HT1080 (cell line): ENCODE measurements at places on chromosomes 5 and 9.
A peak's percentile ranks its signal among the peaks of the same experiment; 100 is the strongest.

GRCh38 chr5:92835712-92836111, 745.3 kb downstream of the NR2F1-AS1 start:
- DNase-seq = no peak

GRCh38 chr5:167230414-167230813, 1061.0 kb upstream of the WWC1 start:
- no peak for DNase-seq

- peak; percentile 96 for DNase-seq
Measured at GRCh38 chr5:57889558-57889957, 406.9 kb upstream of the ACTBL2 start.

DNA sequence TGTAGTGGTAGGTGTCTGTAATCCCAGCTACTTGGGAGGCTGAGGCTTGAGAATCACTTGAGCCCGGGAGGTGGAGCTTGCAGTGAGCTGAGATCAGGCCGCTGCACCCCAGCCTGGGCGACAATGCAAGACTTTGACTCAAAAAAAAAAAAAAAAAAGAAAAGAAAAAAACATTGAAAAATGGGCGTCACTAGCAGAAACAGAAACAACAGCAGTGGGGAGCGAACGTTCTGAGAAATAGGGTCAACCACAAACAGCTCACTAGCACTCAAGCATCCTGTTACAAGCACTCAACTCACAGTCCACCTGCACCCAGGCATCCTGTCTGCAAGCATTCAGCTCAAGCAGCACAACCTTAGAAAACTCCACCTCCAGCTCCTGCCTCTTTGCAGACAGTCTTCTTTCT, 17.2 kb downstream of the TRIM14 start:
- DNase-seq = peak; percentile 23

DNA sequence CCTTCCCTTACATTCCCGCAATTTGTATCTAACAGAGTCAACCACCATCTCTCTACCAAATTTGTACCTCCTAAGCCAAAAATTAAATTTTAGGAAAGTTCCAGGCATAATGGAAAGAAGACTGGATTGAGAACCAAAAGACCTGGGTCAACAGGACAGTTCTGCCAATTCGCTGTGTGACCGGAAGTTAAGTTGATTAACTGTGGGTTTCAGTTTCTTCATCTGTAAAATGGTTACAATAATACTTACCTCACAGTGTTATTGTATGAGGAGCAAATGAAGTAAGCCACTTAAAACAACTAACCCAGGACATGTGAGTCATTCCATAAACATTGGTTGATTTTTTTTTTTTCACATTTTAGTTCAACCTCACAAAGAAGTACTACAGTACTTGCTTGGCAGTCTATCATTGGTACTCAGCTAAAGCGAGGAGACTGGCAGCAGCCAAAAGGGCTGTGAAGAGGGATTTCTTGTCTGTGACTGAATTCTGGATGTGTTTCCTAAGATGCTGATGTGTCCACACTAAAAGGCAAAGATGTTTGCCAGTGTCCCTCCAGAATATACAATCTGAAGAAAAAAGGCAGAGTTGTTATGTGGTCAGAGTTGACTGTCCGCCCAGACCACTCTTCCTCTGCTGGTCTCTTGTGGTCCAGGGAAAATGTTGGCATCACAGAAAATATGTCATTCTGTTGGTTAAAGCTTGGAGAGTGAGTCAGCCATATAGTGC, 198.6 kb downstream of the TLE1 start:
- DNase-seq = peak; percentile 86

GRCh38 chr5:143229896-143230675, 173.4 kb downstream of the NR3C1 start:
- no peak for DNase-seq

GRCh38 chr9:32665101-32665500, 29.6 kb upstream of the TAF1L start:
- DNase-seq = peak; percentile 94

- no peak for DNase-seq
Measured at GRCh38 chr9:69678843-69679538, 6.8 kb upstream of the APBA1 start.

- no peak for DNase-seq
Measured at GRCh38 chr5:968881-969280, 39.7 kb upstream of the NKD2 start.

- DNase-seq = peak; percentile 97
Measured at GRCh38 chr5:5270958-5271785, 131.0 kb downstream of the ADAMTS16 start.

DNA sequence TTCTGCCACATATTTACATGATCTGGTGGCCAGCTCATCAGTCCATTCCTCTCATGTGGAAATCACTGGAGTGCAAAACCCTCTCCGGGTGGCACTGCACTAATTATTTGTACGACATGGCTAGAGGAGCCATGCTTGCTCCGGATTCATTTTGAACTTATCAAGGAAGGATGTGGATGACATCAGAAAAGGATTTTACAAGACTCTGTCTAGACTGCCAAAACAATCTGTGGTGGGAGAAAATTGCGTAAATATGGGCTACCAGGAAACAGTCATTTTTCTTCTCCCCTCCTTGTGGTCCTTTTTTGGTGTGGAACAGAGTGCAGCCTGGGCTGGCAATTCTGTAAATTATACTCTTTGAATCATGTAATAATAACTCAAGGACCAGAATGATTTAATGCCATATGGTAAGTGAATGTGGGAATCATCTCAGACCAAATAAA, 123.4 kb upstream of the IFNE start:
- peak; percentile 74 for DNase-seq

DNA sequence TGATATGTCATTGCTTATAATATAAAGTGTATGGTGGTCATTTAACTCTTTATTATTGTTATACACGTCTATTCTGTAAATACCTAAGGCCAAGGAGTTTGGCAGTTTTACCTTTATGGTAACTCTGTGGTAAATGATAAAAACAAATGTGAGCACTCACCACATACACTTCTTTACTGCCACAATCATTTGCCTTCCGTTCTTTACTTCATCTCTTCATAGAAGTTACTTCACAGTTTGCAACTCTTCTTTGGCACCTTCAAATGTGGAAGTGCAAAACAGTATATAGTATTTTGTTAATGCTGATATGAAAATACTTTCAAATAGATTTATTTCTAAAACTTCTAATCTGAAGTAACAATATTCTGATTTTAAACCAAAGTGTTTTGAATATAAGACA, 4.4 kb upstream of the MEF2C start:
- DNase-seq = no peak

GRCh38 chr5:150642567-150642927, 2.1 kb downstream of the SYNPO start:
- peak; percentile 89 for DNase-seq

DNA sequence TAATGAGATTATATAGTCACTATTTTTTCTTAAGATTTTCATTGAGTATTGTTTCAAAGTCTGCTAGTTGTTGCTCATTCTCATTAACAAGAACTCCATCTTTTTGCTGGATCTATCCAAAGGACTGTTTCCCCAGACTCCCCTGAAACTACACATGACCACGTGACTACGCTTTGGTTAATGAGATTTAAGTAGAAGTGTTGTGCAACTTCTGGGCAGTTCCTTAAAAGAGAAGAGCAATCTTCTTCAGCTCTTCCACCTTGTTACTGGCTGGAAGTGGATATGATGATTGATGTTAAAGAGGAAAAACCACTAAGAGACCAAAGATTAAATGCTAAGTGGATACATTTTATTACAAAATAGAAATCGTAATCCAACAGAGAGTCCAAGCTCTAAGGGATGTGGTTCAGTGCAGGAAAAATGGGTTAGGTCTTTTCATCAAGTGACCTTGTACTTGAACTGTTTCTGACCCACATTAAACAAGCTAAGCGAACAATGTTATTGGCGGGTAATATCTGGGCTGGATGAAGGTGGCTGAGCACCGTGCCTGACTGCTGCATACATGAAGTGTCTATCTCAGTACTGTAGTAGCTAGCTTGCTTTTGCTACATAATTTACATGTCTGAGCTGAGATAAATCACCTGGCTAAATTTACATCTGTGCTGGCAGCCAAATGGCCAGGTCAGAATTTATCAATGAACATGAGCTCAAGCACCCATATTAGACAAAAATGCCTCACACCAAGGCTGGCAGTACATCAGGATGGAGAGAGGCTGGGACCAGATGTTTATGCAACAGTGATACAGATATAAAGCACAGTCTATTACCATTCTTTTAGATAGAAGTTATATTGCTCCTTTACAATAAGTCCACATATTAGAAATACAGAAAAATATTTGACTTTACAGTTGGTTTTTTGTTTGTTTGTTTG, 7.5 kb upstream of the CTNNAL1 start:
- DNase-seq = no peak

DNA sequence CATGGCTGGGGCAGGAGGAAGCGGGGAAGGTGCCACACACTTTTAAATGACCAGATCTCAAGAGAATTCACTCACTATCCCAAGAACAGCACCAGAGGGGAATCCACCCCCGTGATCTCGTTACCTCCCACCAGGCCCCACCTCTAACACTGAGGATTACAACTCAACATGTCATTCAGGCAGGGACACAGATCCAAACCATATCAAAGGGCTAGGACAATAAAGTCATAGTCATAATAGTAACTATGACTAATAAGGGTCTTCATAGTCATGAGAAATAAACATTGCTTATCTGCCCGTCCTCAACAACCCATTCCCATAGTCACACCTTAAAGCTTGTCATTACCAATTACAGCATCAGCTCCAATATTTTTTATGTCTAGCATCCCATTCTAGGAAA, 65.3 kb upstream of the SMC2 start:
- no peak for DNase-seq

DNA sequence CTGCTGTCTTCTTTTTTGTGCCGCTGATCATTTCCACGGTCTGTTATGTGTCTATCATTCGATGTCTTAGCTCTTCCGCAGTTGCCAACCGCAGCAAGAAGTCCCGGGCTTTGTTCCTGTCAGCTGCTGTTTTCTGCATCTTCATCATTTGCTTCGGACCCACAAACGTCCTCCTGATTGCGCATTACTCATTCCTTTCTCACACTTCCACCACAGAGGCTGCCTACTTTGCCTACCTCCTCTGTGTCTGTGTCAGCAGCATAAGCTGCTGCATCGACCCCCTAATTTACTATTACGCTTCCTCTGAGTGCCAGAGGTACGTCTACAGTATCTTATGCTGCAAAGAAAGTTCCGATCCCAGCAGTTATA, 17.1 kb downstream of the F2R start:
- no peak for DNase-seq

DNA sequence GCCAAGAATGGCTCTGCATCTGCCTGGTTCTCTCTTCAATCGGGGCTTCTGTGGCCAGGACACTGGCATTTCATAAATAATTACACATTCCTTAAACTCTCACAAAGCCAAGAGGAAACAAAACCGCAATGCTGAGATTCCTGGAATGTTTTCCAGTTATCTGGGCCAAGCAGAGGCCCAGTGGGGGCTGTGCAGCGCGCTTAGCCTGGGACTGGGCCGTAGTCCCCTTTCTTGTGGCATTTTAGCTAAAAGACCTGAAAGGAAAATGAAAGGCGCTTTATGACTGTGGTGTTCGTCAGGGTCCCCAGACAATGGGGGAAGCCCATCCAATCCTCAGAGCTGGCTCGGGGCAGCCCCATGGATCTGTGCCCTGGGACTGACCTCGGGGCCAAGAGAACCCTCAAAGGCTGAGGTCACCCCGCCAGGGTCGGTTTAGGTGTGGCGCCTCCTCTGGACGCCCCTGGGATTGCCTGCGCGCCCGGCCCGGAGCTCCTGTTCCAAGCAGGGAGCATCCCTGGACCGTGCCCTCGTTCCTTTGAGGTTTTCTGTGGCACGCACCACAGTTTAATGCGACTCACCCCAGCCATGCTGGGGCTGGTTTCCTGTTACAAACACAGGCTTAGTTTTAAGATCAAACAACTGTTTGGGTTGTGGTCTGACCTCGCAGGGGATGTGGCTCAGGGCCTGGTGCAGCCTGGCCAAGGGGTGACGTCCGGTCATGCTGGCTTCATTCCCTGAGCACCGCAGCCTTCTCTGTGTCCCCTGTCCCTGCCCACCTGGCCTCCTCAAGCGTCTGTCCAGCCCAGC, 51.5 kb upstream of the NKD2 start:
- DNase-seq = peak; percentile 86

- DNase-seq = no peak
Measured at GRCh38 chr9:90309809-90310520, 332.7 kb downstream of the DIRAS2 start.

DNA sequence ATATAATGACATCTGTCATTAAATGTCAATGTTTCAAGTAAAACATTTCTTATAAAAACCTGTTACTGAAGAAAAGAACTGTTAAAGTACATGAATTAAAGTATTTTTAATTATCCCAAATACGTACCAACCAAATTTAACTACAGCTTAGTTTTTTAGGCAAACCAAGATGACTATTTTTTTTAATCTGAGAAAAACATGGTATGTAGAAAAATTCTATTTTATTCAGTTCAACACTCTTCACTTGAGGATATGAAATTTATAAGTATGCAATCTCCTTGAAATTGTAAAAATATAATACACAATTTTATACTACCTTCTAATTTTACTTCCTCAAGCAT, 75.3 kb upstream of the IFNE start:
- no peak for DNase-seq

GRCh38 chr9:93464876-93465275, 11.5 kb upstream of the FAM120AOS start:
- DNase-seq = no peak

- no peak for DNase-seq
Measured at GRCh38 chr5:138702166-138703077, 50.8 kb upstream of the CTNNA1 start.

- no peak for DNase-seq
Measured at GRCh38 chr5:179836225-179837019, 15.7 kb downstream of the SQSTM1 start.

GRCh38 chr9:123485216-123485615, 129.2 kb downstream of the CRB2 start:
- DNase-seq = no peak

GRCh38 chr5:27491746-27492439, 453.5 kb upstream of the CDH9 start:
- no peak for DNase-seq

DNA sequence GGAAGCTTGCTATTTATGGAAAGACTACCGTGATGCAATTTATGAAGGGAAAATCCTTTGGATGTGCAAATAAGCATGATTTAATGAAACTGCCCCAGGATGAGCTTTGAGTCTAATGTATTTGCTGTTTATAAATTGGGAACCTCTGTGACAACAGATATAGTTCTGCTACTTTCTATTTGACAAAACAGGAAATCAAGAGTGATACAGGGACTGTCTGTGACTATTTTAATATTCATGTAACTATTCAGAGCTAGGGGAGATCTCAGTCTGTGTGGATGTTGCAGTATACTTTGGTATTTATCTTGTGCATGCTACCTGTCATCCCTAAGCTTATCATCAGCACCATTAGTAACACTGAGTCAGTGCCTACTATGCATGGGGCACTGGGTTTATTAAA, 132.1 kb downstream of the PDZD2 start:
- no peak for DNase-seq
